ENCODE measurements at places on chromosomes 16 and 17. TPM values are rescaled to one million over a fixed set of nuclear protein-coding genes. Genes with fewer than 3 reads are reported as not detected.

DNA sequence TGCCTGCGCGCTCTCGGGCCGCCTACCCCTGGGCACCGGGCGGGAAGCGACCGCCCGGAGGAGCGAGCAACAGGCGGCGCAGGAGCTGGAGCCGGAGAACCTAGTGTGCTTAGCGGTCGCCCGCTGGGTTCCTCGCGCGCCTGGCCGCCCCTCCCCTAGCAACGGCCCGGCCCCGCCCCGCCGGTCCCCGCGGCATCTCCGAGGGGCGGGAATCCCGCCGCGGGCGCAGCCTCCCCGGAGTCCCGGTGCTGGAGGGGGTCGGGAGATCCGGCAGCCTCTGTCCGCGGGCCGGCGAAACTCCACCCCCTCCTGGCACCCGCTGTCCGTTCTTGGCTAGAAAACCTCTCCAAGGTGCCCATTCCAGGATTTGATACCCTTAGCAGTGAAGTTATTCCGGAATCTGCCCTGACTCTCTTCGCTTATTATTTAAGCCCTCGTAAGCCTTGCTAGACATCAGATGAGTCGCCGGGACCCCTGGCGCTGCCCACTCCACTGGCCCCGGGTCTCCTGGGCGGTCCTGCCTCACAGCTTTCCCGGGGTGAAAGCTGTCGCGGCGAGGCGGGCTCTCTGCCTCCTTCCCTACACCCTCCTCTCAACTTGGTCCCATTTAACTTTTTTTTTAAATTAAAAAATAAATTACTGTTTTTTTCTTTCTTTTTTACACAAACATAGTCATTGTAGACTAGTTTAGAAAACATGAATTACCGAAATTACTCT lies at the start of gene RPRML:
RPRML (minus strand) TSS at position 107 of the 717 bp plus-strand sequence. CDS start 246 bp downstream, outside the sequence.
- no peak for DNase-seq

- peak; percentile 56 for DNase-seq
Measured at GRCh38 chr17:34797720-34798119, 163.5 kb downstream of the CCT6B start.

- DNase-seq = no peak
Measured at GRCh38 chr17:32917081-32917480, 10.9 kb upstream of the TMEM98 start.

GRCh38 chr17:63804328-63804727 lies 22.9 kb upstream of the PSMC5 start:
- DNase-seq = no peak

GRCh38 chr17:31554930-31555329 lies 163.5 kb downstream of the RAB11FIP4 start:
- DNase-seq = no peak

GRCh38 chr17:8142887-8143580 lies 9.2 kb downstream of the PER1 start:
- DNase-seq = no peak

- DNase-seq = no peak
Measured at GRCh38 chr17:62703261-62703775, 75.8 kb downstream of the MRC2 start.

DNA sequence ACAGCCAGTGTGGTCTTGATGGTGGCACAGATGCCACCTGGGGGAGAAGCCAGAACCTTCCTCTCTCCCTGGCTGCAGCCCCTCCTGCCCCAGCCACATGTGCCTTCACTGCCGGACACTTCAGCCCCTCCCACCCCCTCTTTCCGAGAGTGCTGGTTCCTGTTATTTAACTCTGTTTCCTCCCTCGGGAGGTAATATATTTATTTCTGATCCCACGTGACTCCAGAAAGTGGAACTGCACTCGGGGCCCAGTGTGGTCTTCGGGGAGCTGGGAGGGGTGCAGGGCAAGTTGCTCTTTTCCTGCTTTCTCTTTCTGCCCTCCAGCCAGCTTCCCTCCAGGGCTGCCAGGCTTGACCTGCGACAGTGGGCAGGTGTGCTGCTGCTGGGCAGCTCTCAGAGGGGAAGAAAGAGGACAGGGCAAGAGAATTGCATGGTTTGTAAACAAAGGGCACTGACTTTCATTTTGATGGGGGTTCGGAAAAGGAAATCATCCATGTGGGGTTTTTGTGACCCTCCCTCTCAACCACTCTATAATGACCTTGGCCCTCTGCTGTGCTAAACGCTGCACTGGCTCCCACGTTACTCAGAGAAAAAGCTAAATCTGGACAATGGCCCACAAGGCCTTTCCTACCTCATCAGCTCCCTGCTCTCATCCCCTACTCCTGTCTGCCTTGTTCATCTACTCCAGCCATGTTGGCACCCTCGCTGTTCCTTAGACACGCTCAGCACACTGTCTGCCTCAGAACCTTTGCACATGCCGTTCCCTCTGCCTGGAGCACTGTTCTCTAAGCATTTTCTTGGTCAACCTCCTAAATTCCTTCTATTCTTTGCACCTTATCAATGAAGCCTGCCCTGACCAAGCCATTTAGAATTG lies 8.2 kb upstream of the CIITA start:
- no peak for DNase-seq

GRCh38 chr16:66953462-66954096 lies 7.5 kb upstream of the CES3 start:
- no peak for DNase-seq

DNA sequence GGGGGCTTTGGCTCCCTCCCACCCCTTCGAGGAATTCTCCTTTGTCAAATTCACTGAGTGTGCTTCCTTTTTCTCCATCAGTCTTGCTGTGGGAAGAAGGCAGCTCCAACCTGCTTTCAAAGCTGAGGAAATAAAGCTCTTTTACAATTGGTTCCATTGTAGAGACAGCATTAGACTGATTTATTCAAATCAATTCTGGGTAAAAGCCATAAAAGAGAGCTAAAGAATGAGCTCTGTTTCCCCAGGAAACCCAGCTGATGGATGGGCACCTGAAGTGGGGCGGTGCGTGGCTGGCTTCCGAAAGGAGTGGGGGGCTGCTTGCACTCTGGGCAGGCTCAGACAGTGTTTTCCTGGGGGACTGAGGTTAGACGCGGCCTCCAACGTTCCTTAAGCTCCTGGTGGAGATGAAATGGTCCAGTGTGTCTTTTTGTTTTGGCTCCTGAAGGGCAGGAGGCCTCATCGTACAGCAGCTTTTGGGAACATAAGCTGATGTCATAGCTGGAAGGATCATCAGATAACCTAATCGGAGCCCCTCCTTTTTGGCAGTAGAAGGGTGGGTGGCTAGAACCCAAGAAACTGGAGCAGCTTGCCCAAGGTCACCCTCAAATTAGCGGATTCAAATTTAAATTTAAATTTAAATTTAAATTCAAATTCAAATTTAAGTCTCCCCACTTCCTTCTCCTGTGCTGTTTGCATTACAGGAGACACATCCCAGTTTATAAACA lies 128.5 kb upstream of the EEF2KMT start:
- no peak for DNase-seq

- DNase-seq = no peak
Measured at GRCh38 chr17:28494445-28495188, 11.5 kb upstream of the FOXN1 start.

GRCh38 chr16:24713379-24713778 lies 16.1 kb upstream of the TNRC6A start:
- DNase-seq = no peak

- DNase-seq = no peak
Measured at GRCh38 chr17:28468781-28469180, 4.7 kb upstream of the SLC13A2 start.

DNA sequence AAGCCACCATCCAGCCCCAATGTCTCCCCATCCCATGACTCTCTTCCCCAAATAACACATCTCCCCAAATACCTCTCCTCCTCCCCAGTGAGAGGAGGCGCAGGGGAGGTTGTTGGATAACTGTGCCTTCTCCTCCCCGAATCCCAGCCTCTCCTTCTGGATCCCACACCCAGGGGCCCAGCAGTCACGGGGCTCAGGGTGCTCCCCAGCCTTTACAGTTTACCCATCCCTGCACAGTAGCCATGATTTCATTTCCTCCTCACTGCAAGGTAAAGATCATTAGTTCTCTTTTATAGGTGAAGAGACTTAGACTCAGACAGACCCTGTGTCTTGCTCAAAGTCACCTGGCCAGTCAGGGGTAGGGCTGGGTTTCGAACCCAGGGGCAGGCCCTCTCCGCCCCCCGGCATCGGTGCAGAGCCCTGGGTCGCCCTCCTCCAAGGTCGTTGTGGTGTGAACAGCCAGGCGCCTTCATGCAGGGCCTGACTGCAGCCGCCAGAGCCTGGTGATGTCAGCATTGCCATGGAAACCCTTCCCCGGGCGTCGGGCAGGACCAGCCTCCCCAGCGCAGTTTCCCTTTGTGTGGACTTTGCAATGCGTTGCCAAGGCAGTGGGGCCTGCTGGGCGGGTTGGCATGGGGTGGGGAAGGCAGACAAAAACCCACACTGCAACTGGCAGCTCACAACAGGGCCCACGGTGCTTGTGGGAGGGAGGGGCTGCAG lies 53.3 kb upstream of the TOB1 start:
- DNase-seq = peak; percentile 81

The METTL9 gene
- polyA plus RNA-seq = 253 TPM

The PRSS53 gene
- 1.1 TPM for polyA plus RNA-seq

The PIK3R5 gene
- 0.94 TPM for polyA plus RNA-seq

The ZNF385C gene
- 7.4 TPM for polyA plus RNA-seq

The ABCA6 gene
- polyA plus RNA-seq = 3.1 TPM

The FAM171A2 gene
- 35.9 TPM for polyA plus RNA-seq

The FDXR gene
- 9.8 TPM for polyA plus RNA-seq
